ENCODE measurements at places on chromosomes 12 and 14.

DNA sequence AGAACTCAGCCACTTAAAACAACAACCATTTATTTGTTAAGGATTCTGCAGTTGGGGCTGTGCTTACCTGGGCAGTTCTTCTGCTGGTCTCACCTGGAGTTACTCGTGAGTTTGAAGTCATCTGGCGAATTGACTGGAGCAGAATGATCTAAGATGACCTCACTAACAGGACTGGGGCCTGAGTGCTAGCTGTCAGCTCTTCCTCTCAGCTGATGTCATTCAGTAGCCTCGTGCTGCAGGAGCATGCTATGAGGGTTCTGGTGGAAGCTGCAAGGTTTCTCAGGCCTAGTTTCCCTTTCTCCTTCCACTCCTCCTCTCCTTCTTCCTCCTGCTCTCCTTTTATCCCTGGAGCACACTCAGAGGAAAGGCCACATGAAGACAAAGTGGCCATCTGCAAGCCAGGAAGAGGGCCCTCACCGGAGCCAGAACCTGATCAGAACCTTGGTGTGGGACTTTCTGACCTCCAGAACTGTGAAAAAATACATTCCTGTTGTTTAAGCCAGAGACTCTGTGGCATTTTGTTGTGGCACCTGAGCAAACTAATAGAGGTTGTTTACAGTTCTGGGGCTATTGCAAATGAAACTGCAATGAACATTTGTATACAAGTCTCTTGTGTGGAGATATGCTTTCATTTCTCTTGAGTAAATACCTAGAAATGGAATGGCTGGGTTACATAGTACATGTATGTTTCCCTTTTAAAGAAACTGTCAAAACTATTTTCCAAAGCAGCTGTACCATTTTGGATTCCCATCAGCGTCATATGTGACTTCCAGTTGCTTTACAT lies 21.9 kb upstream of the MAP3K9 start:
- DNase-seq = no peak

- DNase-seq = no peak
Observed at GRCh38 chr14:71190770-71191374, 283.6 kb downstream of the PCNX1 start.

DNA sequence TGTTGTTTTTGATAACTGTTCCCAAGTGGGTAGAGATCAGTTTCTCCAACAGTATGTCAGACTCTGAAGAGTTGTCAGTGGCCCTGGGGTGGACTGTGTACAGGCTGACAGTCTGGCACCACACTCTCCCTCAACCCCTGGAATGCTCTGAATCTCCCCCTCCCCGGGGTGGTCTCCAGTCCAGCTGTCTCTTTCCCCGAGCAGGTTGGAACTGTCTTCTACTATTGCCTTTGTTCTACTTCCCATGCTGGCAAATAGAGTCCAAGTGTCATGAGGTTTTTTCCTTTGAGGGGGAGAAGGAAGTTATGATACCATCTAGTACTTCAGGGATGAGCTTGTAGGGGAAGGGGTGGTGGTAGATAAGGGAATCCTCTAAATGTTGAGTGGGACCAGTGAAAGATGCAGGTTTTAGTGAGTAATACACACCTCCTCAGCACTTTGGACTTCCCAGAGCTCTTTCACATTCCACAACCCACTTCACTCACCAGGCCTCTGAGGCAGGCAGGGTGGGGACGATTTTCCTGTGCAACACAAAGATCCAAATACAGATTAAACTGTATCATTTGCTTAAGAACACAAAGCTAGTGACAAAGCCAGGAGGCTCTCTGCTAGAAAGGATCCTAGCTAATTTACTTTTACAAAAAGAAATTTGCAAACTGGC lies 170.7 kb upstream of the GZMB start:
- no peak for DNase-seq

GRCh38 chr12:91113621-91114020 lies 2.3 kb upstream of the LUM start:
- no peak for DNase-seq

- DNase-seq = no peak
Observed at GRCh38 chr14:81277096-81277495, 56.3 kb upstream of the GTF2A1 start.

DNA sequence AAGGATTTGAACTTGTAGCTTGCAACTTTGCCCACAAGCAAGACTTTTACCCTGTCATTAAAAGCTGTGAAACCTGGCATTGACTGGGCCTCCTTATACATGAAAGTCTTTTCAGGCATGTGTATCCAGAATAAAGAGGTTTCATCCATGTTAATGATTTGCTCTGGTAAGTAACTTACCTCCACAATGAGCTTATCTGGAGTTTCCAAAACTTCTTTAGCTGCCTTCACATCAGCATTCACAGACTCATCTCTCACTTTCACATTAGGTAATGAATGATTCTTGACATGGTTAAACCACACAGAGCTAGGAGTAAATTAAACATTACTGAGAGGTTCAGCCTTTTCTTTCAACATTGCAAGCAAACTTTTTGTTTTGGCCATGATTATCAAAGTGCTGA lies 234.4 kb upstream of the CLEC14A start:
- DNase-seq = no peak

GRCh38 chr12:105084251-105085250 lies at the start of gene ALDH1L2:
ALDH1L2 (minus strand) TSS chr12:105084458; CDS start chr12:105084436, 22 bp downstream.
- peak; percentile 32 for DNase-seq

DNA sequence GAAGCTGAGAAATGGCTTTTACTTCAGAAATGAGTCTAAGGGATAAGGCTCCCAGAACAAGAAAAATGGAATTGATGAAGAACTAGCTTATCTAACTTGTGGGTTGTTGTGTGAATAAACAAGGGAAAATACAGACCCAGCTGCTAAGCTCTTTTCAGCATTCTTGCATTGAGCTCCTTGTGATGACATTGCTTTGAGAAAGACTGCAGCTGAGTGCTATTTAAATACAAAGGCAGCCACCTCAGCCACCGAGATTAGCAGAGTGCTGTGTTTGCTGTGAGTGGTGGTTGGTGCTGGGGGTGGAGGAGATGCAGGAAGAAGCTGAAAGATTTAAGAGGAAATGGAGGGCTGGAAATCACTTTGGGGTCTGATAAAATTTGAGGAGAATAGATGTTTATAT lies 396.0 kb upstream of the PRICKLE1 start:
- DNase-seq = no peak

DNA sequence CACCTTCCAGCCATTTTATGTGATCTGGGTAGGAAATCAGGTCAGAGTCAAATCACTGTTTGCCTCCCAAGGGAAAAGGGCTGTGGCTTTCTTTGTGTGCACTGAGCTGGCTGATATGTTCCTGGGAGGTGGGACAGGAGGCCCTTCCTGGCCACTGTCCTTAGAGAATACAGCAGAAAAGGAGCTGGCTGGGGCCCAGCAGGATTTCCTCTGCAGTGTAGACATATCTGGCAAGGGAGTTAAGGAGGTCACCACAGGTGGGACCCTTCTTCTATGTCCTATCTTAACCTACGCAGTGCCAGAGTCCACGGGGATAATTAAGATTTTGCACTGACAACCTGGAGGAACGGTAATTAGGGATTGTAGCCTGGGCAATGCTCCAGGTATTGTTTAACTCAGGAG lies 145.3 kb downstream of the NTF3 start:
- no peak for DNase-seq
